NCI-H526 treated with DMSO at 0.1 percent for 48 hours (cell line): ENCODE measurements at places on chromosomes 6 and 20.

- no peak for DNase-seq
Measured at GRCh38 chr6:35552285-35552917, 39.7 kb upstream of the TULP1 start.

DNA sequence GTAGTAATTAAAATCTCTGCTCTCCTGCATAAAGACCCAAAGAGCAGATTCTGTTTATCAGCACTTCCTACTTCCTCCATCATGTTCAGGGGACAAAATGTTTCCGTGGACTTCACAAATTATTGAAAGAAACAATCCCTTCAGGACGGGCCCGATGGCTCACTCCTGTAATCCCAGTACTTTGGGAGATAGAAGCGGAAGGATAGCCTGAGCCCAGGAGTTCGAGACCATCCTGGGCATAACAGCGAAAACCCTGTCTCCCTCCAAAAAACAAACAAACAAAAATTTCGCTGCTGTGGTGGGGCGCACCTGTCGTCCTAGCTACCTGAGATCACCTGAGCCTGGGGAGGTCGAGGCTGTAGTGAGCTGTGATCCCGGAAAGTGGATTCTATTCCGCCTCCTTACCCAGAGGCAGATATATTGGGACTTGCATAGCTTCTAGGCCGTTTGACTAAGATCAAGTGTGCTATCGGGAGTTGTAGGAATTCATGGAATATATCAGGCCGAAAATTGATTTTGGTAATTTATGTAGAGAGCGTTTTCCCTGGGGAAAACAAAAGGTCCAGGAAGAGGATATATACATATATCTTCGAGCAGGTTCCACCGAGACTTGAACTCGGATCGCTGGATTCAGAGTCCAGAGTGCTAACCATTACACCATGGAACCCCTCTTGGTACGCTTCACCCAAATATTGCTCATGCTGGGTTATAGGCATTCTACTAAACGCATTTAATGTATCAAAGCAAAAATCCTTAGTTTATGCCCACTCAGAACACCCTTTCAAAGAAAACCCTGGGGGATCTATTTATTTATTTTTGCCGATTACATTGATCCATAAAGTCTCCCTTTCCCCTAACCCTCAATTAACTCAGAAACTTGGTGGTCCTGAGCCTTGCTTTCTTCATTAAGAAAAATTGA, 74.5 kb upstream of the ZNF184 start:
- DNase-seq = peak; percentile 17

- no peak for DNase-seq
Measured at GRCh38 chr20:12090920-12091319, 173.2 kb downstream of the BTBD3 start.

- no peak for DNase-seq
Measured at GRCh38 chr20:1934721-1935573, 39.7 kb downstream of the SIRPA start.

DNA sequence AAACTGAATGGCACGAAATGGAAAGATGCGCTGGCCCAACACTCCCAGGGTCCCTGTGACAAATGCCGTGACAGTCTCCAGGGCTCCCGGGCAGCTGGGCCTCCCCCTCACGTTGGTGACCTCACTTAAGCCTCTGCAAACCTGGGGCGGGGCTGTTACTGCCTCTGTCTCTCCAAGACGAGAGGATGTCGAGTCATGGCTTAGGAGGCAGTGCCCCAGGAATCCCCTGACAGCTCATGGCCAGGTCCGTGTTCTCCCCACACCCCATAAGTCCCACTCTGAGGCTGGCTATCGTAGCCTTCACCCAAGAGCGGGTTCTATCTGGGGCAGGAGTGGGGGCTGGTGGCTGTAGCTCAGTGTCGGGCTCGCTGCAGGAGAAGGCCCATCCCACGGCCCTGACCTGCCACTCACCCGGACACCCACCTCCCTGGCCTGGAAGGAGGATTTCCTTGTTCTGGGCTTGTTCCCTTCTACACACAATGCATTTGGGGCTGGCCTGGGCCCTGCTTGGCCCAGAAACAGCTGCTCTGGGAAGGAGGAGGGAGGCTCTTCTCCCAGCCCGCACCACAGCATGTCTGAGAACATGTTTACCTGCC, 5.6 kb upstream of the RPS21 start:
- DNase-seq = no peak

- DNase-seq = no peak
Measured at GRCh38 chr6:154933181-154933827, 61.8 kb upstream of the TIAM2 start.

DNA sequence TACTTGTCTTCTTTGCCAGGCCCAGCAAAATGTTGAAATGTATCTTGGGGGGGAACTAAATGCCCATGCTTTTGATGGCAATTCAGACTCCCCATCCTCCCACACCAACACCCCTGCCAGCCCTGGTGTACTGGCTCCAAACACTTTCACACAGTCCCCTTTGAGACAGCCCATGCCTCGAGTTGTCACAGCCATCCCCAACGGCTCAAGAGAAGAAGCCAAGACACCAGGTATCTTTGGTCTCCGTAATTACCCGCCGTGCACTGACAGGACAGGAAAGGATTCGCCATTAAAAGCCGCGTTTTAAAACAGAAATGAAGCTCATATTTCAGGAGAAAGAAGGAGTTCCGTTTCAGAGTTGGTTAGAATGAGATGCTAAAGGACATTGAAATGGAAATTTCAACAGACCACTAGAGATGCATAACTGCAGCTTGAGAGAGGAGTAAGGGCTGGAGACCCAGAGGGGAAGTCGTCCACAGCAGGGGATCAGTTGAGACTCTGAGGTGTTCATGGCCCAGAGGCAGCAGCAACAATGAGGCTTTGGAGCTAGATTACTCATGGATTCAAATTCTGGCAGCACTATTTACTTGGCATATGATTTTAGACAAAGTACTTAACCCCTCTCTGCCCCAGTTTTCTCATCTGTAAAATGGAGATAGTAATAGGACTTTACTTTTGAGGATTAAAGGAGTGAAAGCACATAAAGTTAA, 63.5 kb upstream of the ADGRF1 start:
- no peak for DNase-seq

- no peak for DNase-seq
Measured at GRCh38 chr6:36657942-36658544, 20.5 kb upstream of the CDKN1A start.

DNA sequence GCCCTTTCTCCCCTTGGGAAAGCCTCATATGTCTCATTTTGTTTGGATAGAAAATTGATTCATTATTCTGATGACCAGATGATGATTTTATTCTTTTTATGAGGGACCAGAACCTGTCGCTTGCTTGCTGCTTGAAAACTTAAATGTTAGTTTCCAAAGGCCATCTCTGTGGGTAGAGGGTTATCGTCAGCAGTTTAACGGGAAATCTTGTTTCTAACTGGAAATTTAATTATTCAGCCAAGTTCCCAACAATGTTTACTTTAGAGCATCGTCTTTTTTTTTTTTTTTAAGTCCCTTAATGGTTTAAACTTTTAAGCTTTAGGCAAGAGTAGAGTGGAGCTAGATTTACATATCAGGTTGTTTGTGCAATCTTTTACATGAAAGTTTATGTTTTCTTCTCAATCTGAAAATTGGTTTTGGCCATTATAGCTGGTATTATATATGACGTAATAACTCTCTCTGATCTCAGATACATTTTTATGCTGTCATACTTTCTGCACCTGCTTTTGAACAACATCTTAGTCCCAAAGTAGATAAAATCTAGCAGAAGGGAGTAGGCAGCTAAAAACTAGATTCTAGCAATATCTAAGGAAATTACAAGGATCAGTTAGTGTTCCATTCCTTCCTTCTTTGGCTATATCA, 93.9 kb downstream of the FOXO3 start:
- no peak for DNase-seq

DNA sequence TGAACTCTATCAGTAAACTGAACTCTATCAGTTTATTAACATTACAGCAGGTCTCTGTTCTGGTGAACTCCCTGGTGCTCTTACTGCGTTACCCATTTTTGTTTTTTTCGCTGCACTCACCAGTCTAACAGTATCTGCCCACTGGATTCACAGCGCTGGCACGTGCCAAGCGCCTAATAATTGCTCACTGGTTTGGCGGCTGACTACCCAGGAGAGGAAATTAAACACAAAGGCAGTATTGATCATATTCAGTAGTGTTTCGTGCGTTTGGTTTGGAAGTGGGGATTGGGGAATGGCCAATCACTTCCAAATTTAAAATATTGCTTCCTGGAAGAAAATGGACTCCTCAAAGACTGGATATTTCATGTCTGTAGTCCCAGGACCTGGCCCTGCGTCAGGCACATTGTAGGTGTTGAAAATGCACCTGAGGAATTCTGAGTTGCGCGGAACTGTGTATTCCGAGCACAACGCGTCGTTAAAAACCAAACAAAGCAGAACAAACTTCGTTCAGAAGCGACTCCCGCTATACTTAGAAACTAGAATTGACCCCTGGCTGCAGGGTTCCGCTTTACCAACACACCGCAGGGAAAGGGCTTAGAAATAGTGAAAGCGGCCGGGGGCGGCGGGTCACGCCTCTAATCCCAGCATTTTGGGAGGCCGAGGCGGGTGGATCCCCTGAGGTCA, 1.1 kb upstream of the RPS12 start:
- DNase-seq = peak; percentile 31

DNA sequence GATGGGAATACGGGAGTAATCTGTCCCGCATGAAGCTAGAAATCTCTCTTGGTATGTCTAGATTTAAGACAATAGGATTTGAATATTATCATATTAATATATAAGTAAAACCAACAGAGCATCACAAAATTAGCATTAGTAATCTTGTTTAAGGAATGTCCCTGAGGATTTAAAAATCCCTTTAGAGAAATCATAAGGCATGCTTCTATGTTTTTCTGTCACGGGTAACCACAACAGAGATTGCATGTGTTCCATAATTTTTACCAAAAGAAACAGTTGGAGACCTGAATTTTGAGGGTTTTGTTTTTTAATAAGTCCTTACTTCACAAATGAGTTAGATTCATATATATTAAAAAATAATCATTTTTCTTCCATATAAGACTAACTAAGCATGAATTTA, 146.8 kb downstream of the GJA1 start:
- no peak for DNase-seq

GRCh38 chr6:32816746-32817204, at the start of gene HLA-DOB:
HLA-DOB (minus strand) TSS chr6:32817002; CDS start chr6:32816951, 51 bp downstream.
- no peak for DNase-seq

DNA sequence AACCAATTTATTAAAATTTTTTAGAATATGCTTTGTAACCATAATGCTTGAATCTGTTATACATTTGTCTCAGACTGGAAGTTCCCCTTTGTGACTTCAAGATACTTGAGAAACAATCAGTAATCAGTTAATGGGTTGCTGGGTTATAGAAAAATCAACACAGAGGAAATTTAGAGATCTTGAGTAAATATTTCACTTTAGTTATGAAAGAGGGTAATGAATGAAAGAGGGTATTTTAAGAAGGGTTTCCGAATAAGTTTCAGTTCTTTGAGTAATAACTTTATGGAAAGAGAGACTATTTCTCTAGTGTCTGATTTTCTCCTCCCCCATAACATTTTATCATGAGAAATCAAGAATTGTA, 21.4 kb downstream of the ZFAND3 start:
- DNase-seq = no peak

- no peak for DNase-seq
Measured at GRCh38 chr6:159445351-159445750, 247.7 kb downstream of the SOD2 start.

- DNase-seq = no peak
Measured at GRCh38 chr6:90508753-90509152, 78.1 kb downstream of the MAP3K7 start.

- no peak for DNase-seq
Measured at GRCh38 chr6:161949531-161949930, 675.7 kb upstream of the AGPAT4 start.

DNA sequence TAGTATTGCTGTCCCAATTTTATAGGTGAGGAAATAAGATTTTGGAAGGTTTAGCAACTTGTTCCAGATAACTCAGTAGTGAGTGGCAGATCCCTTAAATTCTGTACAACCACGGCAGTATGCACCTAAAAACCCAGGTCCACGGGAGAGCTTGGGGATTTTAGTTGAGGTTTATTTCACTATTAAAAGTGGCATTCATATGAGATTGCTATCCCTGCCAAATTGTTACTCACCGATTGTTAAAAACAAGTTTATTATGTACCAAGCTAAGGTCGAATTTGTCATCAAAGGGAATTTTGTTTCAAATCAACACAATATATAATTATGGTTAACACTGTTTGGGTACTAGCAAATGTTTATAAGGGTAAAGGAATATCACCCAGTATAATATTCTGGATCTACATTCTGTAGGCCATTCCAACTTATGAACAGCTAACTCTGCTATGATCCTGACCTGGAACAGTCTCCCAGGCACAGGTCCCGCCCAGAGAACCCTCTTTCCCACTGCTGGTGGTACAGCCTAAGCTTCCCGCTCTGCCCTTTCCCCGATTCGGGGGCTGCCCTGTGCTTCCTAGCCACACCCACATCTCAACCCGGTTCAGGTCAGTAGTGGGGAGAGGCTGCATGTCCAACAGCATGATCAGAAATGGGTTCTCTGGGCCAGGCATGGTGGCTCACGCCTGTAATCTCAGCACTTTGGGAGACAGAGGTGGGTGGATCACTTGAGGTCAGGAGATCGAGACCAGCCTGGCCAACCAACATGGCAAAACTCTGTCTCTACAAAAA, 24.9 kb downstream of the GPLD1 start:
- DNase-seq = no peak

GRCh38 chr6:49736017-49736508, 8.1 kb downstream of the CRISP3 start:
- DNase-seq = no peak

GRCh38 chr20:40481743-40482458, 207.1 kb downstream of the MAFB start:
- DNase-seq = no peak

DNA sequence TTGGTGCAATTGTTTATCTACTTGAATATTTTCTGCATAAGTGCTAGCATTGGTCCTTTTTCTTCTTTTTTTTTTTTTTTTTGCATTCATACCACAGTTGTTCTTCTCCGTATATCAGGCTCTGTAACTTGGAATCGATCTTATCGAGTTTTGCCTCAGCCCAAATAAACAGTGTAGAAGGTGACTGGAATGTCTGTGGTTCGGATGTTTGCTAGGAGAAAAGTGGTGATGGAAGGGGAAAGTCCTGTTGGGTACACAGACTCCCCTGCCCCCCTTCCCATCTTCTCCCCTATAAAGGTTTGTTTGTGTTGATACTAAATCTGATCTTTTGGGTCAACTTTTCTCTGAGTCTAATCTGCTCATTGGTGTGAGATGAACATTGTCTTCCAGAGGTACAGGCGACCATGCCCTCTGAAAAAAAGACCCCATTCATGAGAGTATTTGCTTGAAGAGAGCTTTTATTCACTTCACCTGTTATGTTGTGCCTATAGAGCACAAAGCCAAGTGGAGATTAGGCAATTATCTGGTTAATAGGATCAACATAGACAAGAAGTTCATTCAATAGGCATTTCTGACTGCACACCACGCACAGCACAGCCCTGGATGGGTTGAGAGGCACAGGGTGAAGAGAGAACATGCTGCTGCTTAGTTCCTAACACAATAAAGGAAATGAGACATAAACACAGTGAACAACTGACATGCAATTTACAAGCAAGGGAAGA, 620.0 kb downstream of the PKHD1 start:
- DNase-seq = no peak

- DNase-seq = no peak
Measured at GRCh38 chr20:19626896-19627295, 131.2 kb upstream of the RIN2 start.
